ENCODE measurements at places on chromosomes 16 and 17.

DNA sequence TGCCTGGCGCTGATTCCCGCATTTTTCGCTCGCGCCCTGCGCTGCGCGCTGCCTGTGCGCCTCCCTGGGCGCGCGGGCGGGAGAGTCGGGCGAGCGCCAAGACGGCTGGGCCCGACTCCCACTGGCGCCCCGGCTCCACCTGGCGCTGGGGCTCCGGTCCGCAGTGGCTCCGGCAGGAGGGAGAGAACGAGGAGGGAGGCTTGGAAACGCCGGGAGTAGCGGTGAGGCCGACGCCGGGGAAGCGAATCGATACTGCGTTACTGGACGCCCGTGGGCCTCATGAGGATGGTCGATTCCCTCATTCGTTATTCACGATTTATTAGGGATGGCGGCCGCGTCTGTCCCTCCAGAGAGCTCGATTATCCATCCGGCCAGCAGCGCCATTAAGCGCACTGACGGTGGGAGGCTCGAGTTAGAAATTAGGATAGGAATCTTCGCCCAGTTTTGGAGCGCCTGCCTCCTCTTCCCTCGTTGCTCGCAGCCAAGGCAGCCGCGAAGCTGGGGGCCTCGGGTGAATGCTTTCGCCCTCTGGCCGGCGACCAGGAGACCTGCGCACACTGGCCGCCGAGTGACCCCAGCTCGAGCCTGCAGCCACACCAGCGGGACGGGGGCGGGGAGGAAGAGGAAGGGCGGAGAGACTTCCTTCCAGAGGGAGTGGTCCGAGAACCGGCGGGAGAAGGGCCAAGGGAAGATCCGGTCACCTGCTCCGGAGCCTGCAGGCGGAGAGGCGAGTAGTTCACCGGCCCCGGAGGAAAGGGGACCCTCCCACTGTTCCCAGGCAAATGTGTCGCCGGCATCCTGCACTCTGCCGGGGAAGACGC is 1.3 kb upstream of the PCGF2 start:
- DNase-seq = no peak

GRCh38 chr17:43702637-43703036 is 40.9 kb upstream of the MEOX1 start:
- DNase-seq = no peak

- DNase-seq = no peak
Measured at GRCh38 chr17:21288571-21289017, 4.1 kb downstream of the MAP2K3 start.

DNA sequence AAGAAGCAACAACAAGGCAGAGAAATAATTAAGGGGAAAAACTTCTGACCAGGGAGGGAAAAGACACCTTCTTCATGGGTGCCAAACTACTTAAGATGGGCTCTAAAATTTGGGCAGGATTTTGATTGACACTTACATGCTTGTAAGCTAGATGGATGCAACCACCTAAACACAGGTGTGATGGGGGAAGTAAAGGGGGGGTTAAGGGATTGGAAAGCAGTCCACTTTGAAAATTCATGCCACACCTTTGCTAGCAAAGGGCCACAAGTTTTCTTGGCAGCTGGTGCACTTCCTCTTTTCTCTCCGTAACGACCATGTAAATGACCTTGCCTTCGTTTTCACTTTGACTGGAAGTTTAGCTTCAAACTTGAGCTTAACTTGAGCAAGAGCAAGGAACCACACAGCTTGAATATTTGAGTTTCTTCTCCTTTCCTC is 14.3 kb upstream of the PRKAR1A start:
- no peak for DNase-seq

- DNase-seq = no peak
Measured at GRCh38 chr16:50093607-50094539, 28.1 kb downstream of the HEATR3 start.

- DNase-seq = no peak
Measured at GRCh38 chr17:57713140-57713539, 32.0 kb downstream of the CCDC182 start.

- no peak for DNase-seq
Measured at GRCh38 chr16:89410322-89410721, 80.0 kb downstream of the ANKRD11 start.

- no peak for DNase-seq
Measured at GRCh38 chr17:8192070-8192815, 2.3 kb upstream of the BORCS6 start.

DNA sequence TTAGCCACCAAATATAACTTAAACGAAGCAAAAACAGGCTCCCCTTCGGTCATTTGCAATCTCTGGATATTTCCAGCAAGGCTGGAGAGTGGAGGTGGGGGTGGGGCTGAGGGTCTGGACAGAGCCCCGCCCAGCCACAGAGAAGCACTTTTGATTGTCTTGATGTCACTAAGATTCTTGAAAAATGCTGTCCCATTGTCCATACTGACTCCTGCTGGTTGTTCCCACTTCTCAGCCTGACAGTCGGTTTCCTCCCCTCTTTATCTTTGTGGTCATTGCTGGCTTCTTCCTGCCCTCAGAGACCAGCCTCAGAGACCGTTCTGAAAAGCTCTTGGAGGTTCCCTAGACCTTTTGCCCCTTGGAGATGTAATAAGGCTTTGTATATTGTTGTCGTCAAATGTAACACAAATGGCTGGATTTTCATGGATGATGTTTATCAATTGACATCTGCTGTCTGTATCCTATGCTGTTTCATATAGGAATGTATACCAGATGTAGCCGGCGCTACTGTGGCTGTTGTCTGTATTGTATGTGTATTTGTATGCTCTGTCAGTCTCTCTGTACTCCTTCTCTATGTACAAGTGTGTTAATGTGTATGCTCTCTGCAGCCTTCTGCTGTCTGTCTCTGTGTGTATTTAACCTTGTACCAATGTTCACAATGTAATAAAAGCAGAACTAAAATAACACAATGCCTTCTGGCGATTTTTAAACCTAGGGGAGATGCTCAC is 94.8 kb upstream of the DNAH9 start:
- DNase-seq = no peak

DNA sequence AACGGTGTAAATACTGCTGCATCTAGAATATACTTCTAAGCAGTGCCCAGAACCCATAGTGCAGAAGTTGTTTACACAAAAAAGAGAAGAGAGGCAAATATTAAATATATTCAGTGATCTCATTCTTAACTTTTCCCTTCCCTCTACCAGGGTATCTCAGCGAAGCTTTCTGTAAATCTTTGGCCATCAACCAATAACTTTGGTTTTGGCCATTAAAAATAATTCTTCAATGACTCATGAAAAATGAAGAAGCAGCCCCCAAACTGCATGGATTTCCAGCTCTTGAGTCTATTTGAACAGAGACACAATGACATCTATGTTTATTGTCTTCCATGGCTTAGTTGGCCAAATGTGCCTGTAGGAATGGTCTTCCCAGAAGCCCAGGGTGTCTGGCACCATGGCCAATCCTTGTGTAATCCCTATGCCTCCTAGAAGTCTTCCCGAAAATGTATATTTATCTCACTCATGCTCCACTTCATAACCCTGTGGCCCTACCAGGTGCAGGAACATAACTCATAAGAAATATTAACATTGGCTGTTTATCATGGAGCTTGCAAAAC is 646.6 kb downstream of the TOX3 start:
- DNase-seq = no peak

DNA sequence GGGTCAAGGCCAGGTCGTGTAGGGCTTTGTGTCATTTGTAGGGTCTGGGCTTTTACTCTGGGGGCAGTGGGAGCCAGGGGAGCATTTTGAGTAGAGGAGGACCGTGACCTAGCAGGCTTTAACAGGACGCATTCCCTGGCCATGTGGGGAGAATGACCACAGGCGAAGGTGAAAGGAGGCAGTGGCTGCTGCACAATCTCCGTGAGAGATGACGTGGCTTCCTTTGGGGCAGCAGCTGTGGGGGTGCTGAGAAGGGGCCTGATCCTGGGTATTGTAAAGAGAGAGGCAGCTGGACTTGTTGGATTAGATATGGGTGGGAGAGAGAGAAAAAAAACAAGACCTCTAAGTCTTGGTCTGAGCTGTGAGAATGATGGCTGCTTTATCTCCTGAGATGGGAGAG is 46.0 kb downstream of the KATNIP start:
- DNase-seq = no peak

DNA sequence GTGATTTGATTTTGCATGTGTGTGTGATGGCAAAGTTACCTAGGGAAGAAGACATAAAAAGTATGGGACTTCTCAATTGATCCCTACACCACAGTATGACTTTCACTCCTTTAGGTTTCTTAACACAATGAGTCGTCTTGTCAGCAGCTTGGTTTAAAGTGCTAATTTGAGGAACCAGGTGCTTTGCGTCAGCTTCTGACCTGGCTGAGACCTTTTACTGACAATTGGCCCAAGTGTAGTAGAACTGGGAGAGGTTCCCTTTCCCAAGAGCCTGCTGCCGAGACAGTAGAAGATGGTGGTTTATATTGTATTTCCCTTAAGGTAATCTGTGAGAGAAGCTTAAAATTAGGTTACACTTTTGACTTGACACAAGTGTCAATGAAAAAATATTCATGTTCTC is 54.9 kb downstream of the LDHD start:
- no peak for DNase-seq

GRCh38 chr16:19660432-19660831 is 57.6 kb downstream of the KNOP1 start:
- no peak for DNase-seq

GRCh38 chr17:8223356-8224126 is 13.2 kb upstream of the AURKB start:
- DNase-seq = no peak

DNA sequence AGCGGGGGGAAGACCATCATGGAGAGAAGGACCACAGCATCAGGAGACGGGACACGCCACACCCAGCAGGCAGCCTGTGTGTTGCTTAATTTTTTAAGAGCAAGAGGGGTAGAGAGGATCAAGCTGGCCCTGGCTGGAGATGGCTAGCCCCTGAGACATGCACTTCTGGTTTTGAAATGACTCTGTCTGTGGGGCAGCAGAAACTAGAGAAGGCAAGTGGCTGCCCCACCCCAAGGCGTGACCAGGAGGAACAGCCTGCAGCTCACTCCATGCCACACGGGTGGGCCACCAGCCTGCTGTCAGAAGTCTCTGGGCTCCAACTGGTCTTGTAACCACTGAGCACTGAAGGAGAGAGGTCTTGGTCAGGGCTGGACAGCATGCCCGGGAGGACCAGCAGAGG is 75.5 kb downstream of the SOCS1 start:
- DNase-seq = no peak

DNA sequence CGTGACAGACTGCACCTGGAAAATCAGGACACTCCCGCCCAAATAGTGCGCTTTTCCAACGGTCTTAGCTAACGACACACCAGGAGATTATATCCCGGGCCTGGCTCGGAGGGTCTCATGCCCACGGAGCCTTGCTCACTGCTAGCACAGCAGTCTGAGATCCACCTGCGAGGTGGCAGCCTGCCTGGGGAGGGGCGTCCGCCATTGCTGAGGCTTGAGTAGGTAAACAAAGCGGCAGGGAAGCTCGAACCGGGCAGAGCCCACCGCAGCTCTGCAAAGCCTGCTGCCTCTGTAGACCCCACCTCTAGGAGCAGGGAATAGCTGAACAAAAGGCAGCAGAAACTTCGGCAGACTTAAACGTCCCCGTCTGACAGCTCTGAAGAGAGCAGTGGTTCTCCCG is 5.1 kb downstream of the GALNS start:
- DNase-seq = no peak

DNA sequence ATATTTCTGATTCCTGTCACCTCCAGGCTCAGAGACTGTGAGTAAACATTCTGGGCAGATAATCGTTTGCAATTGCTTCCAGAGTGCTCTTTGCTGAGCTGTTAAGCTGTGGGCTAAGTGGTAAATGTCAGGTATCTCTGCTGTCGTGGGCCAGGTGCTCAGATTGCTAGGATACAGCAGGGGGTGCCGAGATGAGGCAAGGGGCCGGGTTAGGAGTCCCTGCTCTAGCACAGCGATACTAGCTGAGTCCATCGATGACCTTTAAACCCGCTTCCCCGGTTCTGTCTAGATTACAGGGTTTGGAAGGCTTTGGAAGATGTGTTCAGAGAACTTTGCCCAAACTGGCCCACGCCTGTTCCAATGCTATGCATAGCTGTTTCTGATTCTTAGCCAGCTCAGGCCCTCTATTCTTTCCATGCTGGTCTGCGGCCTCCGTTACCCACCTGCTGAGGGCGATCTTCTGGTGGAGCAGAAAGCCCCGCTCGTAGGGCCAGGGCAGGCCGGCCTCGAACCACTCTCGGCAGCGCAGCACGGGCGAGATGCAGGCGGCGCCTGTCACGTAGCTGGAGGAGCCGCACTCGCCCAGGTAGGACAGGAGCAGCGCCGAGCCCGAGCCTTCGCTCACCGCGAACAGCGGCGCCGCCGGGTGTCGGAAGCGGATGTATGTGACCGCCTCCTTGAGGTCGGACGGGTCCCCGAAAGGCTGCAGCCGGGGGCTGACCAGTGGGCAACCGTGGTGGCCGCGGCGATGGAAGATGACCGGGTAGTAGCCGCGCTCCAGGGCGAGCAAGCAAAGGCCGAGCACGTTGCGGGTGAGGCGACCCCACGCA is 979 bp downstream of the ABHD15 start:
- DNase-seq = no peak

- DNase-seq = no peak
Measured at GRCh38 chr16:54050459-54051210, 236.0 kb downstream of the IRX3 start.

- DNase-seq = no peak
Measured at GRCh38 chr17:71032746-71033273, 863.5 kb downstream of the KCNJ2 start.

- no peak for DNase-seq
Measured at GRCh38 chr17:73265646-73266640, 4.3 kb upstream of the CPSF4L start.

GRCh38 chr16:84368308-84368996 is at the start of gene ATP2C2:
Gene ATP2C2, plus strand, starts transcription at chr16:84368538. Its CDS starts 78 bp downstream, at chr16:84368616.
- DNase-seq = no peak

- no peak for DNase-seq
Measured at GRCh38 chr17:27319541-27320221, 25.8 kb downstream of the WSB1 start.

- DNase-seq = no peak
Measured at GRCh38 chr17:1736348-1737281, 6.1 kb upstream of the SERPINF2 start.

GRCh38 chr17:59388069-59388556 is 56.7 kb downstream of the YPEL2 start:
- DNase-seq = no peak

- DNase-seq = no peak
Measured at GRCh38 chr16:31874366-31875111, 932 bp downstream of the ZNF267 start.

DNA sequence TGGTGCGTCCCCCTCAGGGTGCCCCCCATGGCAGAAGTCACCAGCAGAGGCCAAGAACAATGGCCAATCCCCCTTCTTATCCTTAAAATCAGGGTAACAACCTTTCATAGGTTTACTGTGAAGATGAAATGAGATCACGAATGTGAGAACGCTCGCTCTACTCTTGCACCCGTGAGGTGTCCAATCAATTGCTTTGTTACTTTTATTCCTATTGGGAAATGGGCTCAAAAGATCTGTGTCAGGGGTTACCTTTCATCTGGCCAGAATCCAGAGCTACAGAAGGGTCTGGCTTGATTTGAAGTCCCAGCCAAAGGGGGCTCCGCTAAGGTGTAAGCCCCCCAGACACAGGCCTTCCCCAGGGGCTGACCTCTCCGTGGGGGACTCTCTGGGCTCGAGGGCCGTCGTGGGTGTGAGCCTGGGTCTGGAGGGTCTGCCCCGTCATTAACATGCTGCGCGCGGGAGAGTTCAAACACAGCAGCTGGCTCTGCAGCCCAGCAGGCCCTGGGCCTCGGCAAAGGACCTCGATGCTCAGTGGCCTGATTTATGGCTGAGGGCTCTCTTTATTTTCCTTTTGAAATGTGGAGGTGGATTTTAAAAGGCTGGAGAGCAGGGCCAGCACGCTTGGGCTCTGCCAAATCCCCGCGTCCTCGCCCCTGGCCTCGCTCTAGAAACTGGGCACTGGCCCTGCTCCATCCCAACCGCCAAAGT is 10.4 kb downstream of the ABR start:
- no peak for DNase-seq

- no peak for DNase-seq
Measured at GRCh38 chr17:66235377-66235994, 6.3 kb upstream of the APOH start.

Measured in keratinocyte (primary cell).